NCI-H2107 (cell line): ENCODE measurements at places on chromosomes 11 and 22.
A peak's percentile ranks its signal among the peaks of the same experiment; 100 is the strongest.

GRCh38 chr11:20351136-20351535 is 12.4 kb upstream of the HTATIP2 start:
- DNase-seq: no peak

DNA sequence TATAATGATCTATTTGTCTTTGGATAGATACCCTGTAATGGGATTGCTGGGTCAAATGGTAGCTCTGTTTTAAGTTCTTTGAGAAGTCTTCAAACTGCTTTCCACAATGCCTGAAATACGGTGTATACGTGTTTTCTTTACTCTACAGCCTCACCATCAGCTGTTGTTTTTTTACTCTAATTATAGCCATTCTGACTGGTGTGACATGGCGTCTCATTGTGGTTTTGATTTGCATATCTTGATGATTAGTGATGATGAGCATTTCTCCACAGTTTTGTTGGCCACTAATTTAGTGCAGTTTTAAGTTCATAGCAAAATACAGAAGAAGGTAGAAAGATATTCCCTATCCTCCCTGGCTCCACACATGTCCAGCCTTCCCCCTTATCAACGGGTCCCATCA is 26.3 kb upstream of the VPREB1 start:
- no peak for DNase-seq

DNA sequence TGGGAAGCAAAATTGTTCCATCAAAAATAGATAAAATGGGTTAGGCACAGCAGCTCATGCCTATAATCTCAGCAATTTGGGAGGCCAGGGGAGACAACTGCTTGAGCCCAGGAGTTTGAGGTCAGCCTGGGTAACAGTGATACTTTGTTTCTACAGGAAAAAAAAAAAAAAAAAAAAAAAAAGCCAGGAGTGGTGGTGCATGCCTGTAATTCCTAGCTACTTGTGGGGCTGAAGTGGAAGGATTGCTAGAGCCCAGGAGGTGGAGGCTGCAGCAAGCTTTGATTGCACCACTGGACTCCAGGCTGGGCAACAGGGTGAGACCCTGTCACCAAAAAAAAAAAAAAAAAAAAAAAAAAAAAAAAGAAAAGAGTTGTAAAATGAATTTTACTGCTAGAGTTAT is 49.6 kb downstream of the KIF18A start:
- no peak for DNase-seq

GRCh38 chr11:75591371-75591770 is 29.3 kb downstream of the SERPINH1 start:
- no peak for DNase-seq

GRCh38 chr11:35063488-35063931 is 75.5 kb upstream of the CD44 start:
- DNase-seq: no peak

DNA sequence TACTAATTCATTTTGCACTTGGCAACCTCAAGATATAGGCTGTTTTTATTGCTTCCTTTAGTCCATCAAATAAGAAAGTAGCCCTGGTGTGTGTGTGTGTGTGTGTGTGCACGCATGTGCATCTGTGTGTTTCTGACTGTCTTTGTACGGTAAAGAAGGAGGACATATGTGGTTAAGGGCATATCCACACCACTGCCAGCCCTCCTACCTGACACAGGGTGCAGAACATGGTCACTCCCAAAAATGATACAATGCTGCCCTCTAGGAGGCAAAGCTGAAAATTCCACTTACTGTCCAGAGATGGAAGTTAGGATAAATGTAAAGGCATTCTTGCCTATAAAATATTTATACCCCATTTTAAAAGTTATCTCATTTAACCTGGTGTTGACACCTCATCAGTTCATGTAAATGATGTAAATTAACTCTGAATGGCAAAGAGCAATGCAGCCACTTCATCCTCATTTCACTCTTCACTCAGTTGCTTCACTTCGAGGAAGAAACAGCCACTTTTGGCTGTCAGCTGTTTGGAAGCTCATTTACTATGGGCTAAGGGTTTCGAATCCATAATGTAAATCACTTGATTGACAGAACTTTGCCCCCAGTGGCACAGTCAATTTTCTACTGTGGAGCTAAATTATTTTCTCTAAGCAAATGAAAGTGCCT is 83.1 kb upstream of the MTNR1B start:
- DNase-seq: peak; percentile 61

DNA sequence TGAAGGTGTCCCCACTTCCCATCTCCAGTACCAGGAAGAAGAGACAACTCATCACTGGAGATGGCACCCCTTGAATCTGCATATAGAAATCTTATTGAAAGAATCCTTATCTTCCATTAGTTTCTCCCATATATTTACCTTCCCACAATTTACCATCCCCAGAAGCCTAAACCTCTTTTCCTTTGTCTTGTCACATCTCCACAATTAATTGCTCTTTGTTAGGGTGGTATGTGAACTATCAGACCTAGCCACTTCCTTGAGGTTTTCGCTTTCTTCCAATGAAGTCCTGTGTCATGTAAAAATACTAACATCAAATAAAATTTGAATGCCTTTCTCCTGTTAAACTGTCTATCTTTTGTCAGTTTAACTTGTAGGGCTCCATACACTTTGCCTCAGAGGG is 37.9 kb downstream of the FAM227A start:
- no peak for DNase-seq

GRCh38 chr11:36490026-36490806 is 19.9 kb downstream of the TRAF6 start:
- no peak for DNase-seq

DNA sequence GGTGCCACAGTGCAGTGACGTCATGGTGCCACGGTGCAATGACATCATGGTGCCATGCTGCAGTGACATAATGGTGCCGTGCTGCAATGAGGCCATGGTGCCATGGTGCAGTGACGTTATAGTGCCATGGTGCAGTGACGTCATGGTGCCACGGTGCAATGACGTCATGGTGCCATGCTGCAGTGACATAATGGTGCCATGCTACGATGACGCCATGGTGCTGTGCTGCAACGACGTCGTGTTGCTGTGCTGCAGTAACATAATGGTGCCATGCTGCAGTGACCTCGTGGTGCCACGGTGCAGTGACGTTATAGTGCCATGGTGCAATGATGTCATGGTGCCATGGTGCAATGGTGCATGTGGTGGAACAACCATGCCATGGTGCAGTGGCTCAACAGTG is 45.3 kb downstream of the DHCR7 start:
- no peak for DNase-seq

- DNase-seq: peak; percentile 69
These were observed 3.7 kb upstream of the DPF2 start for GRCh38 chr11:65329944-65330403.

GRCh38 chr11:66051371-66051765 is 796 bp upstream of the SF3B2 start:
- no peak for DNase-seq

DNA sequence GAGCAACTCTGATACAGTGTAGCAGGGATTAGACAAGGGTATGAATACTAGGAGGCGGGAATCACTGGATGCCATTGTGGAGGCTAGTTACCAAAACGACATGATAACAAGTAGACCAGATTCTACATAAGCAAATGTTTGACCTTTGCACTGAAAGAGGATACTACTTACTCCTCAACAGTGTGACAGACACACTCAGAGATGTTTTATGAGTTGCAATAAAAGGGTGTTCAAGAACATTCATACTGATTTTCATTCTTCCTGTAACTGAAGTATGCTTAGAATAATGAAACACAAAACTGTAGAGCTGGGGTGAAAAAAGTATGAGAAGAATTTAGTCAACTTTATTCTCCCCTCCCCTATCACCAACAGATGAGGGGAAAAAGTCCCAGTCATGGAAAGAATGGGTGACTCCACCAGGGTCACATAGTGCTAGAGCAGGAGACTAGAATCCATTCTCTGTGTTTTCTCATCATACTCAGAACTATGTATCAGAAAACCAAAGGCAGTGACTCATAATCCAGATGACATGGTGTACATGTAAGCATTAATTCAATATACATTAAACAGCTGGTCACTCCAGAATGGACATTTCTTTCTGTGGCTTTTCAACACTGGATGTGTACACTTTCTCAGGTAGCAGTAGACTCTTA is 32.8 kb downstream of the ARHGAP20 start:
- DNase-seq: no peak

DNA sequence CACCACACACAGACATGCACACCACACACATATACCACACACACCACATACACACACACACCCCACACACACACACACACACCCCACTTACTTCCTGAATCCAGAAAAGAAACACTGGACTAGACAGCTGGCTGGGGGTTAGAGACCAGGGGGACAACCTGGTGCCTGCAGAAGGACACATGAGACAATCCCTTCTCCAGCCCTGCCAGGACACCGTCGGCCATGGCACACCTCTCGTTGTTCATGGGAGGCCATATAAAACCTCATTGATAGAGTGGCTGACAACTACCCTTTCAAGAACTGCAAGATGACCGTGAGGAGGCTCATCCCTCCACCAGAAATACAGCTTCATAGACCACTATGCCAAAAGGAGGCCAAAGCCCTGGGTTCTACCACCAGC is 54.3 kb downstream of the IGSF9B start:
- no peak for DNase-seq

DNA sequence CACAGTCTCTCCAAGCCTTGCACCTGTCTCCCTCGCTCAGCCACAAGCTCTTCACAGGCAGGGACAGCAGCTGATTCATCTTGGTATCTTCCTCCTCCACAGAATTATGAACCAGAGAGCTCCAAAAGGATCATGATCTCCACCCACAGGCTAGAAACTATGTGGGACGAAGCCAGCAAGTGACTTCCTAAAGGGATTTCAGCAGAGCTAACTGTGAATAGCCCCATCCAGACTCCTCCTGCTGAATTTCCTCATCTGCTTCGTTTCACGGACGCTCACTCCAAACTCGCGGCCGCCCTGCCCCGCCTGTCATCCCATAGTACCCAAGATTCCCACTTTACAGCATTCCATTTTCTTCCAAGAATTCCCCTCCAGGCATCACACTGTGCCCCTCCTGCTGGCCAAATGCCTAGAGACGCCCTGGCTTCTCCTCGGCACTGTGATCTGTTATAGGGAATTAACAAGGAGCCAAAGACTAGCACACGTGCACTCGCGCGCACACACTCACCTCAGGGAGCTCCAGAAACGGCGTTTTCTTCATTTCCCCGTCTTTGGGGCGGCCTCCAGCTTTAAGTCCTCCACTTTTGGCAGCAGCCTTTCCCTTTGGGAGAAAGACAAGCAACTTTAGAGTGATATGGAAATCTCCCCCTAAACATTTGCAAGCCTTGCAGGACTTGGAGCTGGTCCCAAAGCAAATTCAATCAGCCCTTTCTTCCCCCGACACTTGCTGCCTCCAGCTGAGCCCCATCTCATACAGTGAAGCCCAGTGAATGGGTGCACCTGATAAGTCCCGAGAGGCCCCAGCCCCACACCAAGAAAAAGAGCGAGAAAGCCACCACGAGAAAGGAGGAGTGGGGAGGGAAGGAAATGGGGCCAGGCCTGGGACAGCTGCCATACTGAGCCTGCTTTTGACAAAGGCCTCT is 35.5 kb downstream of the SPATA19 start:
- no peak for DNase-seq

- no peak for DNase-seq
These were observed 19.5 kb upstream of the SLC22A12 start for GRCh38 chr11:64571410-64572091.

DNA sequence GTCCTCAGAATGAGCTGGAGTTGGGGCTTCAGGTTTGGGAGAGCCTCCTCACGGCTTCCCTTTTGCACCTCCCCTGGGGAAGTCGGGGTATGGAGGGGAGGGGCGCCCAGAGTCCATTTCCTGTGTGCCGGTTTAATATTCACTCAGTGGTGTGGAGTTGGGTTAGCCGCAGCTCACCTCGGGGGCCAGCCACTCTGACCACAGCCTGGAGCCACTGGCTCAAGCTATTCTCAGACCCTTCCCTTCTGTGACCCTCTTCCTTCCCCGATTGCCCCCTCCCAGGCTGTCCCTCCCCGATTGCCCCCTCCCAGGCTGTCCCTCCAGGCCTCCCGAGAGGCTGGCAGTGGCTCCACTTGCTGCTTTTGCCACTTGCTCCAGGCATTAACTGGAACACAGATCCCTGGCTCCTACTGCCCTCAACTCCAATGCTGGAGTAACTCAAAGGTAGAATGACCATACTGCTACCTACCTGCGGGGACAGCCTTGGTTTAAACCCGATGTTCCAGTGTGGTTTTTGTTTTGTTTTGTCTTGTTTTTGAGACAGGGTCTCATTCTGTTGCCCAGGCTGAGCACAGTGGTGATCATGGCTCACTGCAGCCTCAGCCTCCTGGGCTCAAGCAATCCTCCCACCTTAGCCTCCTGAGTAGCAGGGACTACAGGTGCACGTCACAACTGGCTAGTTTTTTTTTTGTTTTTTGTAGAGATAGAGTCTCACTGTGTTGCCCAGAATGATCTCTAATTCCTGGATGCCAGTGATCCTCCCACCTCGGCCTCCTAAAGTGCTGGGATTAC is 29.3 kb downstream of the RPUSD4 start:
- DNase-seq: no peak

DNA sequence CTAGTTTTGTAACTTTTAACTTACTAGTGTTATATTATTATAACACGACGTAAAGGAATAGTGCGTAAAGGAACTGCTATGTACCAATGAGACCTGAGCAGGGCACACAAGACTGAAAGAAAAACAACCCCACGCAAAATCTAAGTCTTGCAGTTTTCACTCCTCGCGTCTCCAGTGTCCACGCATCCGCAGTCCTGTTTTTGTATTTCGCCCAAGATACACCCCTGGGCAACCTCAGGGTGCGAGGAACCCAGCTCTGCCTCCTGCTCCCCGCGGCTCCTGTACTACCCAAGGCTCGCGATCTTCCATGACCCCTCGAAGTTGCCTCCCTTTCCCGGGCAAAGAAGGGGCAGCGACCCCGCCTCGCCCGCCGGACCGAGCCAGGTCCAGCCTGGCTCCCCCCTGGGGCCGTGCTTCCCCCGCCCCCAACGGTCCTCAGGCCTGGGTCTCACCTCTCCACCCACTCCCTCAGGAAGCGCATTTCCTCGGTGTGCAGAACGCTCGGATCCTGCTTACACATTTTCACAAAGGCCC is 393 bp downstream of the ST13 start:
- DNase-seq: no peak

- DNase-seq: no peak
These were observed 14.6 kb upstream of the MIAT start for GRCh38 chr22:26642465-26643417.

DNA sequence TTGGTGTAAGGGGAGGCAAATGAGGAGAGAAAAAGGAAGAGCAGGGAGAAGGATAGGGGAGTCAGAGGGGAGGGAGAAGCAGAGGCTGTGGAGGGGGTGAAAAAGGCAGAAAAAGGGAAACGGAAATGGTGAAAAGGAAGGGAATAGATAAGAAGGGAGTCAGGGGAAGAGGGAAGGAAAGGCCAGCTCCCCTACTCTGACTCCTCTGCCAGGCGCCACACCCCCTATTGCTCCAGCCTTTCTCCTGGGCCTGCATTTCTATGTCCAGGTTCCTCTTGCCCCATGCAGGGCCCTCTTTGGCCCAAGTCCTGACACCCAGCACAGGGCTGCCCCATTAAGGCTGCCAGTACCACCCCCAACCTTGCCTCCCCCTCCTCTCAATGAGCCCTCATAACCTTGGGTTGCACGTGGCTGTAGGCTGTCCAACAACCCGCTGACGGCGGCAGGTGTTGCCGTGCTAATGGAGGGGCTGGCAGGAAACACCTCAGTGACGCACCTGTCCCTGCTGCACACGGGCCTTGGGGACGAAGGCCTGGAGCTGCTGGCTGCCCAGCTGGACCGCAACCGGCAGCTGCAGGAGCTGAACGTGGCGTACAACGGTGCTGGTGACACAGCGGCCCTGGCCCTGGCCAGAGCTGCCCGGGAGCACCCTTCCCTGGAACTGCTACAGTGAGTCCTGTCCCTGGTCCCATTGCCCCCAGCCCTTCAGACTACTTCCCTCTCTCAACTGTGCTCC is 3.4 kb upstream of the NHERF4 start:
- DNase-seq: no peak
